ENCODE measurements at places on chromosomes 12 and 14.

DNA sequence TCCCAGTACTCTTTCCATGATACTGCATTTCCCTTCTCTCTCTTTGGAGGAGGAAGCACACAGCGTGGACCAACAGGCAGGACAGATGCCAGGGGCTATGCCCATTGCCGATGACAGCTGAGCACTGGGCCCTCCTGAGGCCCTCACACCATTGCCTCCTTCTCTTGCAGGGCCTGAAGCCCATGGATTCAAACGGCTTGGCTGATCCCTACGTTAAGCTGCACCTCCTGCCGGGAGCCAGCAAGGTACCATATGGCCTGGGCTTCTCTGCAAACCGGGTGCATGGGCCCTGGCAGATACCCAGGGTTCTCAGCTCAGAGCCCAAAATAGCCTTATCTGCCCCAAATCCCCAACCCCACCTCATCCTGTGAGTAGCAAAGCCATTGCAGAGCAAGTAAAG, 25.2 kb upstream of the OAS1 start:
- no peak for DNase-seq

DNA sequence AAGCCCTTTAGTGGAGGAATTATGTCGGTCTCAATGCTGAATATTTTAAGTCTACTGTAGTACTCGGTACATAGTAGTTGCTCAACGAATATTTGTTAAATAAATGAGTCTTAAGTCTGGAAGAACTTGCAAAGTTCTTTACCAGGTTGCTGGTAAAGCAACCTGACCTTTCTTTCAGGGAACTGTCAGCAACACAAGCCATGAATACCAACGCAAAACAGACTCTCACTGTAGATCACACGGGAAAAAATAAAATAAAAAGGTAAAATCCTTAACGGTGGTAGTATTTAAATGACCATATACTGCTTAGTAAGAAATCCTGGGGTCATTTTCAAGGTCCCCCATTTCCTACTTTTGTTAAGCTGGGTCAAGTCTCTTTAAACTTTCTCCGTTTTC, 447 bp upstream of the NUBPL start:
- no peak for DNase-seq

- no peak for DNase-seq
These were observed 166.8 kb upstream of the TMEM260 start for GRCh38 chr14:56412468-56413434.

DNA sequence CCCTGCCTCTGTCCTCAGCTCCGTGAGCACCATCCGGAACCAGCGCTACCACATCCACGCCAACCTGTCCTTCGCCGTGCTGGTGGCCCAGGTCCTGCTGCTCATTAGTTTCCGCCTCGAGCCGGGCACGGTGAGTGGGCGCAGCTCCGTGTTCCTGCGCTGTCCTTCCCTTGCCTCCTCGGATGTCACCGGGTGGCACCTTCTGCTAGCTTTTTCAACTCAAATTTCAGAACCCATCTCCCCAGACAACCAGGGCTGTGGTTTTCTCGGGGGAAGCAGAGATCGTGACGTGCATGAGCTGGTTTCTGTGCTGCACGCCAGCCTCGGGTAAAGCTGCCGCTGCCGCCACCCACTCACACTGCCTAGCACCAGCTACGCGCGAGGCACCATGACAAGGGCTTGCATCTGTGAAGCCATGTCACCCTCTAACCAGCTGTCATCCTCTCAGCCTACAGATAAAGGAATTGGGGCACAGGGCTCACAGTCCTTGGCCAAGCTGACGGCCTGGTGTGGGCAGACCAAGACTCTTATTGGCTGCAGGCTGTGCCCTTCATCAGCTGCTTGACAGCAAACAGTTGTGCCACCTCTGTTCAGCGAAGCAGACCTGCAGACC, 152.1 kb downstream of the ADGRD1 start:
- peak; percentile 50 for DNase-seq

GRCh38 chr14:102184316-102185035, 44.8 kb downstream of the WDR20 start:
- DNase-seq, result no peak

Data from stimulated activated CD4-positive, alpha-beta T cell treated with anti-CD3 and anti-CD28 coated beads, Interleukin-12 subunit alpha, Interleukin-12 subunit beta, amount 100 ng/mL, for 24 hours (primary cell).